ENCODE measurements at places on chromosomes 5 and 9.
A peak's percentile ranks its signal among the peaks of the same experiment; 100 is the strongest.

GRCh38 chr5:159581502-159582249, 251.4 kb upstream of the IL12B start:
- DNase-seq: no peak

DNA sequence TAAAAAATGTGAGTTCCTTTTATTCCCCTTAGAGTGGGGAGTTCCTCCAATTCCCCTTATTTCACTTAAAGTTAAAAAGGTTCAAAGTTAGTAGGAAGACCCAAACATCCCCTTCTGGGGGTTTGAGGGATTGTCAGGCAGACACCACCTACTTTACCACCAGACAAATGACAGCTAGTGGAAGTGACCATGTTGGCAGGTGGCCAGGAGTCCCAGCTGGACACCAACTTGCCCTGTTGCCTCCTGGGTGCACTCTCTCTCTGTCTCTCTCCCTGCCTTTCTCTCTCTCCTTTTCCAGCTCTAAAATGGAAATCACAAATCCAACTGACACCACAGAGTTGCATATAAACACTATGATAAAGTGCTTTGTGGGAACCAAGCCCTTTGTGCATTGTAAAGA, 307.7 kb upstream of the TLE4 start:
- no peak for DNase-seq

- DNase-seq: no peak
Measured at GRCh38 chr5:167730121-167730520, 561.3 kb upstream of the WWC1 start.

GRCh38 chr5:35360671-35361070, 130.4 kb upstream of the PRLR start:
- DNase-seq: no peak

DNA sequence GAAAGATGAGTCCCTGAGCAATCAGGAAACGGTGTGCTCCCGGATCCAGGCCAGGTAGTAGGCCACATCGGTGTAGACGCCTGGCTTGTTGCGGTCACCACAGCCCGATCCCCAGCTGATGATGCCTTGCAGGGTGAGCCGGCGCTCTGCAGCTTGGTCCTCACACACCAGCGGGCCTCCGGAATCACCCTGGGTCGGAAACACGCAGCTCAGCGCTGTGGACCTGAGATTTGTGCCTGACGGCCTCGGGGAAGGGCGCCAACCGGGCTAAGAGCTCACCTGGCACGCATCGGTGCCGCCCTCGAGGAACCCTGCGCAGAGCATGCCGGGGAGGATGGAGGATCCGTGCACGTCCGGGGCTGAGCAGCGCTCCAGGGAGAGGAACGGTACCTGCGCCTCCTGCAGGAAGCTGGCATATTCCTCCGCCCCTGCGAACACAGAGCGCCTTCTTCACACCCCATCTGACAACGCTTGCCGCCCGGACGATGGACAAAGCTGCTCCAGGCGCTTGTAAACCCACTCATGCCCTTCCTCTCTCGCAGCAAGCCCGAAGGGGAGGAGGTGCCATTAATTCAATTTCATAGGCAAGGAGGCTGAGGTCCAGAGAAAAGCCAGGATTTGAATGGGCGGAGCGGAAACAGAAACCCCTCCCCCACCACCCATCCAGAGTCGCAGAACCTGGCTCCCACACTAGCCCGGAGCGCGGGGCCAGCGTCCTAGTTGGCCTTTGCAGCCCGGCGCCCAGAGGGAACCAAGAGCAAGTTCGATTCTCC, 2.0 kb upstream of the PFN3 start:
- no peak for DNase-seq

- no peak for DNase-seq
Measured at GRCh38 chr5:167451076-167451475, 840.4 kb upstream of the WWC1 start.

DNA sequence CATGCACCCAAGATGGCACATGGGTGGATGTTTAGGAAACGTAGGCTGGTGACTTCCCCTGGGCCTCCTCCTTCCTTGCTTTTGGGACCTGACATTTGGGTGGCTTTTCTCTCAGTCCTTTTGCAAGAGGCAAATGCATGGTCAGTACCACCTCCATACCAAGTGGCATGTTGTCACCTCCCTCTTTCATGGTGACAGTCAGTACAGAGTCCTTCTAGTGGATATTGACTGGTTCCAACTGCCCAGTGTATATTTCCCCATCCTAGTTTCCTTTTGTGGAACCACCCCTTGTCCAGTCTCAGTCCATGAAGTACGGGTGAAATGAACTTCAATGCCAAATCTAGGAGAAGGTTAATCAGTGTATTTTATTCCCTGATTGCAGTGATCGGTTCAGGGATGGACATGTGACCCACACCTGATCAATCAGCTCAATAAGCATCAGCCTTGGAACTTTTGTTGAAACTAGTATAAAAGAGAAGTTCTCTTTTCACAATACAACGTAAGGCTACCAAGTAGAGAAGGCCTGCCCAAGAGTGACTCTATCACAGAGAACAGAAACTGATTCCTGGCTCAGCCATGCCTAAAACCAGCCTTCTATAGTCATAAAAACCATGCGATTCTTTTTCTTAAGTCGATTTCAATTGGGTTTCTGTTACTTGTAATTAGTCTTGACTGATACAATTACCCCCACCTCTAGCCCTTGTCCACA, 143.4 kb upstream of the KLF9 start:
- no peak for DNase-seq

GRCh38 chr5:72531496-72532190, 24.4 kb upstream of the ZNF366 start:
- DNase-seq: no peak

GRCh38 chr5:143534761-143535154, 131.3 kb upstream of the NR3C1 start:
- no peak for DNase-seq

DNA sequence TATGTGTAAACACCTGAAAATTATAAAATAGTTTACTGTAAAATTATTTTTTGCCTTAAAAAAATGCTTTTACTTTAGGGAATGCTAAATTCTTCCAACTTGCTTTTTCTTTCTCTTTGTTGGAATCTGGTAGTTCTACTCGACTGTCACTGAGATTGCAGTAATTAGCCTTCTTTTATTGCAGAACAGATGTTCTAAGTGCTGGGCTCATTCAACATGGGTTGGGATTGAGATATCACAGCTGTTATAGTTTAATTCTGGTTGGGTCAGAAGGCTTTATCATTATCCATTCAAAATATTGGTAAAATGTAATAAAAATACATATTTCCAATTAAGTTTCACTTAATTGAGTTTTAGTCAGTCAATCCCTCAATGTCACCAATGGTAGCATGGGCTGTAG, 686.7 kb downstream of the CDH18 start:
- no peak for DNase-seq

GRCh38 chr5:118015511-118015910, 972.8 kb downstream of the DTWD2 start:
- no peak for DNase-seq

GRCh38 chr5:132225165-132226032, 2.3 kb downstream of the P4HA2 start:
- DNase-seq: peak; percentile 83

DNA sequence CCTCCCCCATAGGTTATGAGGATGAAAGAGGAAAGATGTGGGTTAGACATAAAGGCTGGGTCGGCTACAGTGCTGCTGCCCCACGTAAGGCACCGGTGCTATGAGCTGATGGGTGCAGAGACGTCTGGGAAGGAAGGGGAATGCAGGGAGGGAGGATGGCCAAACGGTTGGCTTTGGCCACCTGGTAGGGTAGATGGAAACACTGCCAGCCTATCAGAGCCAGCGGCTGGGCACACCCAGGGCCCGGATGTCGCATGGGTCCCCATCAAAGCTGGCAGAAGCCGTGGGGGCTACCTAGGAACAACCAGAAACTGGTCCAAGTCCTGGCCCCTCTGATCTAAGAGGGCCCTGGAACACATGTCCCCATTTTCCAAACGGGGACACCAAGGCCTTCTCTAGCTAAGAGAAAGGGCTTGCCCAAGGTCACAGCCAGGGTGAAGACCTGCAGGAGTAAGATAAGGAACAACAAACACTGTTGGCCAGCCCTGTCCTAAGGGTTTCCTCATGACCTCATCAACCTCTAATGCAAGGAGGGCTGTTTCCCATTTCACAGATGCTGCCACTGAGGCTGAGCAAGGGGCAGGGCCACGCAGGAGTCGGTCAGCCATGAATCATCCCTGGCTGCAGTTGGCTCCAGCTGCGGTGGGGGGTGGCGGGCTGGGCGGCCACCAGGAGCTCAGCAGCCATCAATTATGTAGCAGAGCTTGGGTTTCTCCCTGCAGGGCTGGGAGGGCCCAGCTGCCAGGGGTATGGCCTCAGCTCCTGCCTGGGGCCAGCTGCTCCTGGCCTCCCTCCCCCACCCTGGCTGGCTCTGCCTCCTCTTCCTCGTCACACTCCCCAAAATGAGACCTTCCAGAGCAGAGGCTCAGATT, 4.9 kb downstream of the SH3GLB2 start:
- peak; percentile 74 for DNase-seq

- no peak for DNase-seq
Measured at GRCh38 chr9:34513567-34514214, 9.1 kb downstream of the ENHO start.

GRCh38 chr5:4523038-4523437, 617.1 kb upstream of the ADAMTS16 start:
- no peak for DNase-seq

- no peak for DNase-seq
Measured at GRCh38 chr9:69248005-69248404, 73.9 kb downstream of the TJP2 start.

DNA sequence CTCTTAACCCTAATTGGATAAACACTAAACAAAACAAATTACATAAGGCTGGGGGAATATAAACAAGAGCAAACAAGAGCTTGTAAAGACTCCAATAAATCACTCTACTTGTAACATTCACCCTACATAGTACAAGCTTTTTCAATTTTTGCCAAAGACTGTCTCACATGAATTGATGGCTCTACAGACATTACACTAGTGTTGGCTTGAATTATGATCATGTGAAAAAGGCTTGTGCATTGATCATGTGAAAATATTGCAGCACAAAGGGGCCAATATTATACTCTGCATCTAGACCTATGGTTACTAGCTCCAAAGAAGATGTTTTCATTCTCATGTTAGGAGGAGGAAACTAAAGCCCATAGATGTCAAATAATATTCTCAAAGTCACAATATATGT, 212.6 kb downstream of the MCTP1 start:
- DNase-seq: no peak

DNA sequence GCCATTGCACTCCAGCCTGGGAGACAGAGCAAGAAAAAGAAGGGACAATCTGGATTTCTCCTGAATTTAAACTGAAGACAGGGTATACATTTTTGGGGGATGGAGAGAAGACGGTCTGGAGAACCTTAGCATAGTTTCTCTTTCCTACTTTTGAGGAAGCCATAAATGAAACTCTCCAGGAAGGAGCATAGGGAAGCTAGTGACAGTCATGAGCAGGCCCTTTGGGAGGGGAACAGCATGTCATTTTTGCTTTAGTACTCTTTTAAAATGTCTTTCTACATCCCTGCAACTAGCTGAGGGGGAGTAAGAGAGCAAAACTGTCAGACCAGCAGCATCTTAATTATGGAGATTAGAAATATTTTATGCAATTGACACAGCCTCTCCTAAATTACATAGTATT, 8.2 kb upstream of the SLC44A1 start:
- DNase-seq: no peak

GRCh38 chr5:172243302-172243701, 40.3 kb downstream of the UBTD2 start:
- no peak for DNase-seq

DNA sequence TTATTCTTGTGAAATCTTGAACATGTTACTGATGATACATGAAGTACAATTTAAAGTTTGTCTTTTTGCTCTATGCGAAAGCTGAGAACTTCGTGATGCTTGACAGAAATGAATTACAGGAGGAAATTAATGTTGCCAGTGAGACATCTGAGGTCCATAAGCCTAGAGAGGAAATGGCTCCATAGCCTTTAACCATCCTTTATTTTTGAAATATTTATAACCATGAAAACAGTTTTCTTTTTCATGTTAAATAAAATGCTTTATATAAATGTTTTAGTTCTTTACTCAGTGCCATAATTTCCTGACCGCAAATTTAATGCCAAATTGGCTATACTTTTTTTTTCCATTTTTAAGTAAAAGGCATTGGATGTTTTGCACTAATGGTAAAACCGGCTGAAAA, 29.1 kb downstream of the F2RL2 start:
- no peak for DNase-seq

DNA sequence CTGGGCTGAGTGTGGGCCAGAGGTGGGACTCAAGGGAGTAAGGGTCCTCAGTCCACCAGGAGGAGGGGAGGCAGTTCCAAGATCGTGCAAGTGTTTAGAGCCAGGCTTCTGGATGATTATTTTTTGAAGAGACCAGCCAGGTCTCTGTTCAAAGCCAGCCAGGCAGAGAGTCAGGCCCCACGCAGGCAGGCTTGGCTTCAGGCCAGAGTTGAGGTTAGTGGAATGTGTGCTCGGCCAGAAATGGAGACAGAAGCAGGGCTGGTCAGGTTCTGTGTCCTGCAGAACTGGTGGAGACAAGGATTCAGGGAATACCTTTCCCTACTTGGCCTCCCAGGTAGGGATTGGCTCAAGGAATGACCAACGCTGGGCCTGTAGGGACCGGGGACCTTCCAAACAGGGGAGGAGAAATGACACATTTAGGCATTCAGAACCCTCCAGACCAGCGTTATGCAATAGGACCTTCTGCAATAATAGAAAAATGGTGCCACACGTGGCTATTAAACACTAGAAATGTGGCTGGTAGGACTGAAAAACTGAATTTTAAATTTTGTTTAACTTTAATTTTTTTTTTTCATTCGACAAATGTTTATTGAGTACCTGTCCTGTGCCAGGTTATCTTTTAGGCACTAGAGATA, 106.2 kb downstream of the CMYA5 start:
- no peak for DNase-seq

- no peak for DNase-seq
Measured at GRCh38 chr5:65288657-65289056, 193.1 kb downstream of the ADAMTS6 start.

DNA sequence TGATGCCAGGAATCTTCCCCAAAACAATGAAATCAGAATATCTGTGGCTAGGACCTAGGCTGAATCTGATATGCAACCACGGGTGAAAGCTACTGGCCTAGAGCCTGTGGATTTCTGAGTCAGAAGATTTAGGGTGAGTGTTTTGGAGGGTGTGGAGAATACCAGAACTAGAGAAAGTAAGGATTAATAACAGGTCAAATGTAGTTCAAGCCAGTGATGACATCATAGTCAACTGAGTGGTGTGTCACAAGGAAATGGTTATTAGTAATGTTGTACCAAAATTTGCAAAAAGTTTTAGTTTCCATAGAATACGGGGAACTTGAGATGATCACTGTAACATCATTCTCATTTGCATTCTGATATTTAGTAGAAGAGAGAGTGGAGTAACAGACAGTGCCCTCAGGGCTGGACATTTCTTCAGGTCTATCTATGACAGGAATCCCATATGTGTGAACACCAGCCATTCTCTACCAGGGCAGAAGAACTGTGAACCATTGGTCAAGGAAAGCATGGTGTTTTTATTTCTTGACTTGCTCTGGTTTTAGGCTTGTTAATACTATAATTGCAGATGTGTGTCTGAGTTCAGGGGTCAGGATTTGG, 3.7 kb downstream of the GALNT12 start:
- DNase-seq: no peak

DNA sequence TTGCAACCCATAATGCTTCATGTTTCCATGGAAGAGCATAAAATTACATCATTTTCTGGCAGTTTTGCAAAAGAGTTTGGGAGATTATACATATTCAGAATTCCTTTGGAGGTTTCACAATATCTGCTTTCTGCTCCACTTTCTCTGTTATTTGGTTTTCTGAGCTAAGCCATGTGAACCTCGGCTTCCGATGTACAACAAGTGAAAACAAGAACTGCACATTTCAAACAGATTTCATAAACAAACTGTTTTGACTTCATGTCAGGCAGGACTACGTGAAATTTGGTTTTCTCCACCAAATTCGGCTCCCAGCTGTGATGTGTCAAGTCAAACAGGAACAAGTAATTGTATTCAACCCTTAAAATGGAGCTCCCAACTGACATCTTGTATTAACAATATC, 609.8 kb downstream of the IRX1 start:
- DNase-seq: no peak

Data from coronary artery (tissue), 2 donors.